ENCODE measurements at places on chromosomes 4 and X.

DNA sequence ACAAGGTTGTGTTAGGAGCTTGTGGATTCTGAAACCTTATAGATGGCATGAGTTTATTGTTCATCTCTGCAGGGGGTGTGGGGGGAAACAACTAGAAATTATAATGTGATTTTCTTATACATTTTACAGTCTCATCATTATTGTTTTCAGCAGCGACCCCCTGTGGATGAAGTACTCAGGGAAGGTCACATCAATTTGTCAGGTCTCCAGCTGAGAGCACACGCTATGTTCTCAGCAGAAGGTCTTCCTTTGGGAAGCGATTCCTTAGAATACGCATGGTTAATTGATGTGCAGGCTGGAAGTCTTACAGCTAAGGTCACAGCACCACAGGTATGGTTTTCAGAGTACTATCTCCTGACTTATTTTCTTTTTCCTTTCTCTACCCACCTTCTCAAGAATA lies 72.2 kb downstream of the BLTP1 start:
- DNase-seq = no peak

- DNase-seq = no peak
These were observed 55.0 kb downstream of the PAPSS1 start for GRCh38 chr4:107665001-107665400.

GRCh38 chr4:22356987-22357596 lies 158.8 kb downstream of the ADGRA3 start:
- no peak for DNase-seq

DNA sequence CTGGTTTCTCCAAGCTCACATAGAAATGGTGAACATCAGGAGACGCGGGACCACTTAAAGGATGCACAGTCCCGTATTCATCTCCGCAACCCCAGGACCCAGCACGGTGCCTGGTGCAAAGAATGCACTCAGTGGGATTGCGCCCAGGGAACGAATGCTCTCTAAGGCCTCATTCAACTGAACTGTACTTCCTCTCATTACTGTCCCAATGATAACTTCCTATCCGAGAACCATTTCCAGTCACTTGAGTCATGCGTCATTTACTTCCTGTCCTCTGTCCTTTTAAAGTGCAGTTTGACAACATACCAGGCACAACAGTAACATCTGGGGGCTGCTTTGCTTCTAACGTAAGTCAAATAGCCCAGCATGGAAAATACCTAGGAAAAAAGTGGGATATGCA lies 75.7 kb downstream of the RBM47 start:
- DNase-seq = no peak

DNA sequence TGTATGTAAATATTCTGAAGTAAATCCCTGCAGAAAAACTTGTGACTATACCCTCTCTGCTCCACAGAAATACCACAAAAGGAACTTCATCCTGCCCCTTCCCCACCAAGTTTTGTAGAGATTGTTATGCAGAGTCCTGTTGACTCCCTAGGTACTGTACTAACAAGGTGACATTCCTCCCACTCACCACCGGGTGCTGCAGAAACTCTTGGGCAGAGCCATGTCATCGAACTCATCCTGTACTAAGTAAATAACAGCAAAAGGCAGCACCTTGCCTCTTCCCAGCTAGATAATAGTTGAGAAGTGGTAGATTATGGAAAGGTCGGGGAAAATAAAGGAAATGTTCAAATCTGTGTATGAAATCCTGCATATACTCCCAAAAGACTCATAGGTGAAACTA lies 233.3 kb downstream of the STPG2 start:
- DNase-seq = no peak

GRCh38 chr4:38166082-38166481 lies 205.9 kb downstream of the PTTG2 start:
- DNase-seq = no peak

GRCh38 chrX:150192816-150193215 lies 170.3 kb upstream of the MAMLD1 start:
- no peak for DNase-seq

- no peak for DNase-seq
These were observed 47.4 kb downstream of the CXXC4 start for GRCh38 chr4:104447294-104447693.

DNA sequence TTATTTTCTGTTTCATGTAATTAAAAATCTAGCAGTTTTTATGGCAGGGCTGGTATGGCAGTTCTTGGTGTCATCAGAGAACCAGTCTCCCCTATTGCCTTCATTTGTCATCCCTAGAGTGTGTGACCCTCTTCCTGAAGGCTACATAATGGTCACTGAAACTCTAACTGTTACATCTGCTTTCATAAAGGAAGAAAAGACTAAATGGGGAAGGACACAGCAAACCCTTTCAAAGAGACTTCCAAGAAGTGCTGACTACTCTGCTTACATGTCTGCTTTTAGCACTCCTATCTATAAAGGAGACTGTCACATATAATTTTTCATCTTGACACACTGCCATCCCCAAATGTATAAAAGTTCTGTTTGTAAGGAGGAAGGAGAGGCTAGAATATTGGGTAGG lies 105.9 kb upstream of the DIAPH2 start:
- DNase-seq = no peak

DNA sequence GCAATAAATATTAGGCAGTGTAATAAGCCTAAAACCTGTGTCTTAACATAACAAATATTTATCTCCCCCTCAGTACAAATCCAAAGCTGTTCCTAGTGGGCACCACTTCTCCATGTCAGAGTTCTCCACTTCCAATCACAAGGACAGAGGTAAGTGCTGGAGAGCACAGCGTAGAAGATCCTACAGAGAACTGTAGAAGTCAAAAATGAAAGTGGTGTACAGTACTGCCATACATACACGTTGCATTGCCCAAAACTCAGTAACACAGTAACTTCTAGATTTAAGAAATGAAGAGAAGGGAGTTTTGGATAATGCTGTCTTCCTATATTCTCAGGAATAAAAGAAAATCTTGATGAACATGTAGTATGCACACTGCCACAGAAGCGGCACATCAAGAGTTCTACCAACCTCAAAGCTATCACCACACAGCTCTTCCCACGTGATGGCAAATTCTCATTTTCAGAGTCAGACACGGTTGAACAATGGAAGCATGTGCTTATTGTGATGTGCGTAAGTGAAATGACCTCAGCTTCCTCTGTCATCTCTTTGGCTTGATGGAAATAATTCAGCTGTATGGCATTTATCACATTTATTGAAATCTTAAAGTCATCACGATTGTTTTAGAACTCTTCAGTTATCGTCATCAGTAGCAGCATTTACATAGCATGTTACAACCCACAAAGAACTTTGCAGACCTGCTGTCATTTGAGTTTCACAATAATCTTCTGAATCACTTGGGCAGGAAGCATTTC lies 27.1 kb upstream of the SPANXN4 start:
- DNase-seq = no peak

DNA sequence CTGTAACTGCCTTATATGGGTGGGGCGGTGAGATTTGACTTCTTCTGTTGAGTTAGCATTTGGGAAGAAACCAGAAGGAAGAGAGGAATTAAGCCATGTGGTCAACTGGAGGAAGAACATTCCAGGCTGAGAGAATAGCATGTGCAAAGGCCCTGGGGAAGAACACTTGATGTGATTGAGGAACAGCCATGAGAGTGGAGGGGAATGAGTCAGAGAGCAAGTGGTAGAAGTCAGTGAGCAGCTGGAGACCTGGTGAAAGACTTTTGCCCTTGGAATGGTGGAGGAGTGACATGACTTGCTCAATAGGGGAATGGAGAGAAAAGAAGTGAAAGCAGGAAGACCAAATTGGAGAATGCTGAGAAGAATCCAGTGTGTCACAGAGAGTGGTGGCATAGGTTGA lies 327.8 kb upstream of the HAND2 start:
- DNase-seq = no peak

GRCh38 chr4:48742412-48742811 lies 37.7 kb downstream of the FRYL start:
- no peak for DNase-seq
